Endothelial cell of umbilical vein (primary cell): ENCODE measurements at places on chromosomes 7 and 10. TPM values are rescaled to one million over a fixed set of nuclear protein-coding genes. Genes with fewer than 3 reads are reported as not detected.

DNA sequence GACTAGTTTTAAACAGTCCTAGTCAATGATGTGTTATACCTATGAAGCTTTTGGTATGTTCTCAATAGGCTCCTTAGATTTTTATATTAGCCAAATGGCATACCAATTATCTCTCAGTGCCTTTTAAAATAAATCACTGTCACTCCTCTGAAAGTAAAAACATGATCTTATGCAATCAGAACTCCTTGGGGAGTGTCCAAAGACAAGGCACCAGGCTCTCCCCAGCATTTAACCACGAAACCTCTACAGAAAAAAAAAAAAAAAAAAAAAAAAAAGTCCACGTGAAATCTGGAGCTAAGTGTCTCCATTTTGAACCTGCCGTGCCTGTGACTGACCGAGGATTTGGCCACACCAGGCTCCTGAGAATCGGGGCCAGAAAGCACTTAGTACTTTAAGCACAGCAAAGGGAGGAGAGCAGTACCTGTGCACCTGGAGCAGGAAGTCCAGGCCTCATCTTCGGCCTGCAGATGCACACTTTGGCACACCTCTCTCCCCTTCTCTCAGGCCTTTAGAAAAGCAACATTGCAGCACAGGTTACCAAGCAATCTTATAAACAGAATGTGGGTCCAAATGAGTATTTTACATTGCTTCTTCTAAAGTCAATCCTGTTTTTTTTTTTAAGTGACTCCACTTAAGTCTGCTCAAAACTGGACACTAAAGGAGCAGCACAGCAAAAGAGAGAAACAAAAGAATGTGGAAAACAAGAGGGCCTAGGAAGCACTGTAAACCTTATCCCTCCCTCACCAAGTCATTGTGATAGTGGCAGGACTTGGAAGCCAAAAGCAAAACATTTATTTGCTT is 1.5 kb downstream of the FAM13C start:
- no peaks in the 10 kb centered on the region for H3K27me3 ChIP-seq
- no peaks in the 10 kb centered on the region for H3K4me1 ChIP-seq
- no peaks in the 10 kb centered on the region for H3K36me3 ChIP-seq

GRCh38 chr7:134045716-134046115 is 81.4 kb upstream of the LRGUK start:
- no peak overlapping the region for H3K27ac ChIP-seq
- no peak overlapping the region for H3K4me3 ChIP-seq
- DNase-seq: no peak
- no peaks in the 10 kb centered on the region for H3K27me3 ChIP-seq

GRCh38 chr7:87226495-87226894 is 7.0 kb upstream of the TMEM243 start:
- no peaks in the 10 kb centered on the region for H3K4me1 ChIP-seq
- no peak for DNase-seq
- H3K27ac ChIP-seq: no peak overlapping the region
- H3K27me3 ChIP-seq: peaks cover 31% of the 10 kb centered on the region
- H3K4me3 ChIP-seq: no peak overlapping the region

DNA sequence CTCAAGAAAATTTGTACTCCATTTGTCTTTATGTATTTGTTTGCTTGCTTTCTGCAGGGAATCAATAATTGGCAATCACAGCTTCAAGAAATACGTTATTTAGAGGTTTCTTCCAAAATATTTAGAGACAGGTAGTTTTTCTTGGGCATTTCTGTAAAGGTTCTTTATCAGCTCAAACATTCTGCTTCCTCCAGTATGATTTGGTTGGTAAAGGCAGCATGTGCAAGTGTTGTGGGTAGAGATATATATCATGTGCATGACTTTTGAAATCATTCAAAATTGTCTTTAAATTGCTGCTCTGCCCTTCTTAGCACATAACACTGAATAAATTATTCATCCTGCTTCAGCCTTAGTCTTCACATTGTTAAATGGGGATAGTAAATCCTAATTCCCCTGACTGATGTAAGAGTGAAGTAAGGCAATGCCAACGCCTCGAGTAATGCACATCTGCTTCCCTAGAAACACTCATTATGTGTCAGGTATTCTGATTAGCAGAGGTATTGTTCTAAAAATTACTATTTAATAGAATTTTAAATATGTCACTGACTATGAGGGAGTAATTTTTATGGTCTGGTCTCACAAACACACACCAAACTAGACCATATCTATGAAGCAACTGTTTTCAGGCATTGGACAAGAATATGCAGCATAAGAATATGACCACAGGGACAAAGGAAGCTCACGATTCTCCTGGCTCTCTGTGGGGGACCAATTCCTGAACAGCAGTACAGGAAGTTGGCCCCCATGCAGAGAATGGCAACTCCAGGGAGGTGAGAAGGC is 77.3 kb upstream of the AKR1E2 start:
- H3K36me3 ChIP-seq: no peaks in the 10 kb centered on the region
- H3K27me3 ChIP-seq: no peaks in the 10 kb centered on the region
- no peaks in the 10 kb centered on the region for H3K4me1 ChIP-seq
- no peak overlapping the region for H3K27ac ChIP-seq
- DNase-seq: no peak

ADAP1 gene
- 0.58 and 0.76 TPM in 2 replicates for polyA plus RNA-seq

DNA sequence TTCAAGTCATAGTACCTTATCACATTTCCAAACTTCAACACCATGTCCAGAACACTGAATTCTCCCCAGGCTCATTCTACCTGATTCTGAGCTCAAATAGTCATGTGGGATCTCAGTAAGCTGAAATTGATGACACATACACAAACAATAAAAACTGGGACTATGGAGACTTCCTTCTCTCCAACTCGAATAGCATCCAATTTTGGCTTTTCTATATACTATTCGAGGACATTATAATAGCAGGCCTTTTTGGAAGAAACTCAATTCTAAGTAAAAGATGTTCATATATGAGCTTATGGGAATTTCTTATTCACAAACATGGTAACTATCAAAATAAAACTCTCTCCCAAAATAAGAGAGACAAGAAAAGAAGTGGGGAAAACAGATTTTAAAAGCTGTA is 551 bp upstream of the TAS2R40 start:
- no peaks in the 10 kb centered on the region for H3K36me3 ChIP-seq
- H3K27me3 ChIP-seq: peaks cover 23% of the 10 kb centered on the region
- no peak overlapping the region for H3K27ac ChIP-seq
- no peak for DNase-seq

SKAP2 gene
- polyA plus RNA-seq: 2.8 and 4.0 TPM in 2 replicates

ACTR3C gene
- 0.24 and 0.33 TPM in 2 replicates for polyA plus RNA-seq

DNA sequence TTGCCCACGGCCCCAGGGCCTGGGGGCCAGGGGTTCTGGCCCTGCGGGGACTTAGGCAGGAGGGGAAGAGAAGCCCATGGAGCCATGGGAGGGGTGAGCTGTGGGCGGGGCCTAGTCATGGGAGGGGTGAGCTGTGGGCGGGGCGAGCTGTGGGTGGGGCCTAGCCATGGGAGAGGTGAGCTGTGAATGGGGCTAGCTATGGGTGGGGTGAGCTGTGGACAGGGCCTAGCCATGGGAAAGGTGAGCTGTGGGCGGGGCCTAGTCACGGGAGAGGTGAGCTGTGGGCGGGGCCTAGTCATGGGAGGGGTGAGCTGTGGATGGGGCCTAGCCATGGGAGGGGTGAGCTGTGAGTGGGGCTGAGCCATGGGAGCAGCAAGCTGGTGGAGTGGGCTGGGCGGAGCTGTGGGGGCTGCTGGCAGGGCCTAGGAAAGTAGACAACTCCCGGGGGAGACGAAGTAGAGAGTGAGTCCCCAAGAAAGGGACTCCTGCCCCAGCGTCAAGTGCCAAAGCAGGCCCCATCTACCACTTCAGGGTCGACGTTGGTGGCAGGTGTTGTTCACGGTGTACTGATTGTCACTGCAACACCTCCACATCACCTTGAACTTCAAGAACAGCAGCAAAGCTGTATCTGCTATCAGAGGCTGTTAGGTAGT is 19.2 kb upstream of the TTYH3 start:
- no peak overlapping the region for H3K4me3 ChIP-seq
- peaks cover 2% of the 10 kb centered on the region for H3K4me1 ChIP-seq
- no peak overlapping the region for H3K27ac ChIP-seq
- H3K36me3 ChIP-seq: no peaks in the 10 kb centered on the region
- no peak for DNase-seq

- no peak overlapping the region for H3K27ac ChIP-seq
- DNase-seq: no peak
- peaks cover 3% of the 10 kb centered on the region for H3K4me1 ChIP-seq
- H3K4me3 ChIP-seq: no peak overlapping the region
- peaks cover 17% of the 10 kb centered on the region for H3K27me3 ChIP-seq
- no peaks in the 10 kb centered on the region for H3K36me3 ChIP-seq
These were observed 36.8 kb upstream of the NUB1 start for GRCh38 chr7:151304856-151305255.

LRIT1 gene
- polyA plus RNA-seq: not detected in 2 replicates

DNA sequence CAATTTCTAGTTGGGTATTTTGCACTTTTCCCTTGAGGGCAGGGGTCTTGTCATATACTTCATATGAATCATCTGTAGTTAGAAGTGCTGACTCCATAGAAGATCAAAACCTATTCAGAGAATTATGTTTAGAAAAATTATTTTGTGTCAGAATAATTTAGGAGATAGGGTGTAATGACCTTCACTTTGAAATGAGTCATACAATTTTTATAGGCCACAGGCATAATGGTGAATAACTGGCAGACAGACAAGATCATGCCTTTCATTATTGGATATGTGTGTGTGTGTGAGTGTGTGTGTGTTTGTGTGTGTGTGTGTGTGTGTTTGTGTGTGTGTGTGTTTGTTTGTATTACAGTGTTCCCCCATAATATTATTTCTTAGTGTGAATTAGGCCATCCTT is 523.0 kb downstream of the ANKRD7 start:
- H3K27ac ChIP-seq: no peak overlapping the region
- no peak for DNase-seq
- H3K36me3 ChIP-seq: no peaks in the 10 kb centered on the region
- no peaks in the 10 kb centered on the region for H3K27me3 ChIP-seq

- peak overlapping the region; percentile 4 for H3K27ac ChIP-seq
- DNase-seq: peak; percentile 93
- no peaks in the 10 kb centered on the region for H3K27me3 ChIP-seq
These were observed 108.1 kb upstream of the AGR3 start for GRCh38 chr7:16989811-16990413.

GRCh38 chr10:51832652-51833383 is 133.4 kb upstream of the CSTF2T start:
- no peaks in the 10 kb centered on the region for H3K36me3 ChIP-seq
- no peak overlapping the region for H3K4me3 ChIP-seq
- no peak overlapping the region for H3K27ac ChIP-seq
- peak; percentile 57 for DNase-seq
- H3K27me3 ChIP-seq: no peaks in the 10 kb centered on the region

DNA sequence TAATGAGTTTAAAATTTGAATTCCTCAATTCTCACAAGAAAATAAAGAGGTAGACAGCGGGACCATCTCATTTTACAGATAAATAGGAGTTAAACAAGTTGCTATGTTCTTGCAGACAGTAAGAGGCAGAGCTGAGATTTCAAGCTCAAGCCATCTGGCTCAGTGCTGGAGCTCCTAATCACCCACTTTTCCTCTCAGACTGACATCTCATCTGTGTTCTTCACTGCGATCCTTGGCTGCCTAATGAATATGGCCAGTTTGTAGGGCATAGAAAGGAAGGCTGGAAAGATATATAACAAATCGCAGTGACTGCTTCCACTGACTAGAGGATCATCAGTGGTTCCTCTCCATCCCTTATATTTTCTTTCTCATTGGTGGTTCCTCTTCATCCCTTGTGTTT is 151.2 kb downstream of the MPP7 start:
- H3K4me1 ChIP-seq: peaks cover 13% of the 10 kb centered on the region
- no peaks in the 10 kb centered on the region for H3K36me3 ChIP-seq
- H3K27me3 ChIP-seq: no peaks in the 10 kb centered on the region
- no peak overlapping the region for H3K4me3 ChIP-seq

LRRC4 gene
- 4.2 and 5.1 TPM in 2 replicates for polyA plus RNA-seq

ADCY1 gene
- polyA plus RNA-seq: 0.37 and 0.52 TPM in 2 replicates

CXCL12 gene
- 0.35 and 0.56 TPM in 2 replicates for polyA plus RNA-seq

SVIL gene
- 11.5 and 22.6 TPM in 2 replicates for polyA plus RNA-seq

DNA sequence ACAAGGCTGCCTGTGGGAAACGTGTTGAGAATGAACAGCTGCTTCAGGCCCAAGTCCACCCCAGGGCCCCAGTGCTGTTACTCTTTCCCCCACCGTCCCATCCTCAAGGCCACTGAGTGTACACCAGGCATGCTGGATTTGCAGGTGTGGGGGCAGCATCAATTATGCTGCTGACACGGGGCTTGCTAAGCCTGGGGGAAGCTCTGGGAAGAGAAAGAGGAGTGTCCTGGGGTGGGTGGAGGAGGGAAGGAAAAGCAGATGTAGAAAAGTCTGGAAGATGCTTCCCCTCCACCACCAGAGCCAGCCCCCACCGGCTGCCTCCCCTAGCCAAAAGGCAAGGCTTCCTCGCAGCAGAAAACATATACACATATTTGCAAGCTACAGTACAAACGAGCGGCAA is 153.9 kb downstream of the CDH23 start:
- DNase-seq: no peak
- H3K27me3 ChIP-seq: no peaks in the 10 kb centered on the region
- H3K4me1 ChIP-seq: no peaks in the 10 kb centered on the region
- H3K4me3 ChIP-seq: no peak overlapping the region
- no peaks in the 10 kb centered on the region for H3K36me3 ChIP-seq

DNA sequence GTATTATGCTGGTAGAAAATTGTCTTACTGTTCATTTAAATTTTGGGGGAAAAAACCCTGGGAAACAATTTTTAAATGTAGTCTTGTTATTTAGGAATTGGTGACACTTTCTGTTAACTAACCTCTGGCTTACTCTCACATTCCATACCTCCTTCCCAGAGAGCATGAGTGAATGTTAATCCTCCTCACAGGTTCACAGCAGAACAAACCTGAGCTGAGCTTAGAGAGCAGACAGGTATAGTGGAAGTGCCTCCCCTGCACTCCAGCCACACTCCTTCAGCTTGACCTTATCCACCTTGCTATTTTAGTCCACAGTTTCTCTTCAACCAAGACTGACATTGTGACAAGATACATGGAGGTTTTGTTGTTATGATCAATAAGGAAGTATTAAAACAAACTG is 235.9 kb downstream of the FOXP2 start:
- no peaks in the 10 kb centered on the region for H3K36me3 ChIP-seq
- H3K27me3 ChIP-seq: no peaks in the 10 kb centered on the region
- no peak overlapping the region for H3K27ac ChIP-seq

GRM3 gene
- polyA plus RNA-seq: not detected in 2 replicates

- no peak overlapping the region for H3K27ac ChIP-seq
- H3K4me1 ChIP-seq: no peaks in the 10 kb centered on the region
- DNase-seq: no peak
- H3K4me3 ChIP-seq: no peak overlapping the region
These were observed 58.1 kb upstream of the KIAA1217 start for GRCh38 chr10:24150853-24151252.

NACAD gene
- 1.4 and 1.5 TPM in 2 replicates for polyA plus RNA-seq

- DNase-seq: peak; percentile 80
- H3K27me3 ChIP-seq: no peaks in the 10 kb centered on the region
- H3K4me3 ChIP-seq: peak overlapping the region; percentile 3
- peak overlapping the region; percentile 98 for H3K27ac ChIP-seq
- no peaks in the 10 kb centered on the region for H3K36me3 ChIP-seq
- peaks cover 38% of the 10 kb centered on the region for H3K4me1 ChIP-seq
These were observed 25.2 kb downstream of the FOXK1 start for GRCh38 chr7:4707217-4707741.

- peaks cover 15% of the 10 kb centered on the region for H3K4me1 ChIP-seq
- DNase-seq: peak; percentile 28
- peak overlapping the region; percentile 59 for H3K4me3 ChIP-seq
These were observed 1.5 kb downstream of the MLLT10 start for GRCh38 chr10:21535494-21535965.

LMTK2 gene
- 5.1 and 5.9 TPM in 2 replicates for polyA plus RNA-seq

- no peak overlapping the region for H3K27ac ChIP-seq
- no peaks in the 10 kb centered on the region for H3K36me3 ChIP-seq
- no peak overlapping the region for H3K4me3 ChIP-seq
- peaks cover 19% of the 10 kb centered on the region for H3K4me1 ChIP-seq
- DNase-seq: peak; percentile 72
- peaks cover 11% of the 10 kb centered on the region for H3K27me3 ChIP-seq
These were observed 880 bp upstream of the ELN start for GRCh38 chr7:74026903-74027682.
